Activated naive CD8-positive, alpha-beta T cell treated with anti-CD3 and anti-CD28 coated beads, Interleukin-2, amount 10 ng/mL, durations not matched to agents 7 days and 5 days (primary cell): ENCODE measurements at places on chromosomes 4 and X. TPM values are rescaled to one million over a fixed set of nuclear protein-coding genes. Genes with fewer than 3 reads are reported as not detected.

- no peak for DNase-seq
These were observed 46.1 kb upstream of the GPR78 start for GRCh38 chr4:8534129-8534528.

GRCh38 chr4:151537687-151538086 is 128.7 kb downstream of the FHIP1A start:
- DNase-seq, result no peak

GRCh38 chrX:53093177-53093655 is 726 bp upstream of the KANTR start:
- peak; percentile 72 for DNase-seq

DNA sequence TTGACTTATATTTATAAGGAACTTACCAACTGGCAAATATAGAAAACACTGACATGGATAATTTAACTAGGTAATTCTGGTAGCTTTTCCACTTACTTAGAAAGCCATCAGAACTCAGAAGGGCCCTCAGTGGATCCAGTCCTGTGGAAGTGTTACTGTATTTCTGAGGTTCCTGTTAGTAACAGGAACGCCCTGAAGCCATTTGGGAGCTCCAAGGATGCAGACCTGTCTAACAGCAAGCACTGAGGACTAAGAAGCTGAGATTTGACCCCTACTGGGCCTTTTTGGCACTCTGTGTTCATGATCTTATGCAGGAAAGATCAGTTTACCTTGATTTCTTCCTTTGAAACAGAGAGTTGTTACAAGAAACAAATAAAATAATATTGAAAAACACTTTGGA is 46.0 kb upstream of the TLL1 start:
- no peak for DNase-seq

DNA sequence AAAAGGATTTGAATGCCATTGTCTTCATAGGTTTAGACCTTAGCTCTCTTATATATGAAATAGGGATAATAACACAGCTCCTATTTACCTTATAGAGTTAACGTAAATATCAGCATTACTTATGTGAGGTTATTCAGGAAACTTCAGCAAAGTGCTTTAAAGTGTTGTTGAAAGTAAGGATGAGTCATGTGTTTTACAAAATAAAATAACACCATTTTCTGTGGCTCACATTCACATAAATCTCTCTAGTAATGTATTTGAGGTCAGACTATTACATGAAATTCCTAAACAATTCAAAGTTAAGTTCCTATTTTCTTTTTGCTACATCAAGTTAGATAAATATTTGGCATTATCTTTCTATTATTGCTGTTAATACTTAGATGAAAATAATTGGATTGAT is 2.9 kb downstream of the GNRHR start:
- no peak for DNase-seq

DNA sequence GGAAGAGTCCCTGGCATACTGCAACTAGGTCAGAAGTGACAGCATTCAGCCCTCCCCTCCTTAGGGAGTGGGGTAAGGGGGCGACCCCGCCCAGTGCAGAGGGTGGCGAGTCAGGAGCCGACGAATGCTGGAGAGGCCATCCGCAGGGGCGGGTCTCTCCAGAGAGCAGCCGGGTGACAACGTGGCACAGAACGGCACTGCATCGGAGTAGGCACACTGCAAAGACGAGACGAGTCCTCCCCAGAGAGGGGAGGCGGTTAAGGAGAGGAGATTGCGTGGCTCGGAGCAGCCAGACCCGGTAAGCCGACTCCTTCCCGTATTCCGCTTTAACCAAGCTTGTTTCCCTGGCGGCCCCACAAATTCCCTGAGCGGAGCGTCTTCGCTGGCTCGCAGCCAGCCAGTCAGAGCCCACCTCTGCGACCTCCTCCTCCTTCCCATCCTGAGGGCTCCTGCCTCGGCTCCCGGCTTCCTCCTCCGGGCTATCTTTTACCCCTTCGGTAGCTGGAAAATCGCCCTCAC is 54.9 kb downstream of the LINC00632 start:
- DNase-seq, result peak; percentile 17

GRCh38 chrX:1393871-1394615 is 2.1 kb upstream of the SLC25A6 start:
- DNase-seq, result peak; percentile 13

- peak; percentile 60 for DNase-seq
These were observed 42.1 kb downstream of the RHOH start for GRCh38 chr4:40238700-40239548.

PHEX gene
- total RNA-seq, result 0.55 TPM
